ENCODE measurements at places on chromosomes 1 and 21.
A peak's percentile ranks its signal among the peaks of the same experiment; 100 is the strongest.

GRCh38 chr1:204437796-204438570 is 26.4 kb upstream of the PPP1R15B start:
- DNase-seq: no peak

DNA sequence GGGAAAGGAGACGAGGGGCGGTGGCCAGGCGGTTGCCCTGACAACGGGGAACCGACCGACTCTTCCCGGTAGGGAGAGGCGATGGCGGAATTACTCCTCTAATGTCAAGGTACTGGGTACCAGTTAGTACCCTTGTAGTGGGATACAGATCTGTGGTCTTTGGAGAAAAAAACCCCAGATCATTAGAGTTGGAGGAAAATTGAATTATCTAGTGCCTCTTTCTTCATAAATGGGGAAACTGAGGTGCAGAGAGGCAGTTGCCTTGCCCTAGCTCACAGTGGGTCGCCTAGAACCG is 545 bp upstream of the PEF1 start:
- no peak for DNase-seq

GRCh38 chr1:213399695-213400094 is 348.7 kb downstream of the RPS6KC1 start:
- peak; percentile 7 for DNase-seq

- DNase-seq: no peak
Observed at GRCh38 chr1:154624746-154625643, 17.0 kb upstream of the ADAR start.

GRCh38 chr1:110148961-110149360 is 1.3 kb upstream of the SLC6A17 start:
- DNase-seq: no peak

- no peak for DNase-seq
Observed at GRCh38 chr1:236124965-236125364, 17.4 kb upstream of the GPR137B start.

DNA sequence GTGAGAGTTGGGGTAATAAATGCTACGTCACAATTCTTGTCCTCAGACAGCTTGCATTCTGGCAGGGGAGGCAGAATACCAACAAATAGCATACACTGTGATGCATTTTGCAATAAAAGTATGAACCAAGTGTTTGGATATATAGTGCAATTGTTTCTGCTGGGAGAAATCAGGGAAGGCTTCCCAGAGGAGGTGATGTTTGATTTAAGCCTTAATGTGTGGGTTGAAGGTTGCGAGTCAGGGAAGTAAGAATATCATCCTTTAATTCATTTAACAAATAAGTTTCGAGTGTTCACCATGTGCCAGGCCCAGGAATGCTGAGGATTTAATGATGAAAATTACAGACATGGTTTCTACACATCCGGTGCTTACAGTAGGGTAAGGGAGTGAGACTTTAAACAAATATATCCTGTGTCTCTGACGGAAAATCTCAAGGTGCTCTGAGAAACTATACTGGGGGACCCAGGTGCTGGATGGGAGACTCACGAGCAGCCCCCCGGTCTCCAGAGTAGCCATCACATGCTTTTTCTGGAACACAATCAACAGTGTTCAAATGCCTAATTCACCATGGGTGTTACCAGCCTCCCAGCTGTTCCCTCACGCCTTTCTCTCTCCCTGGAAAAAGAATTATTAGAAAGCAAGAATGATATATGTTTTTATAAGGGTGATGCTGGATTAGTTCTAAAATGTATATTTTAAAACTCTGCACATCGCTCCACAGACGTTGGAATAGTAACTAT is 31.7 kb downstream of the RASSF5 start:
- DNase-seq: no peak

- no peak for DNase-seq
Observed at GRCh38 chr1:19009126-19009881, 52.8 kb upstream of the IFFO2 start.

GRCh38 chr1:228850141-228851100 is 115.1 kb downstream of the RHOU start:
- DNase-seq: no peak

DNA sequence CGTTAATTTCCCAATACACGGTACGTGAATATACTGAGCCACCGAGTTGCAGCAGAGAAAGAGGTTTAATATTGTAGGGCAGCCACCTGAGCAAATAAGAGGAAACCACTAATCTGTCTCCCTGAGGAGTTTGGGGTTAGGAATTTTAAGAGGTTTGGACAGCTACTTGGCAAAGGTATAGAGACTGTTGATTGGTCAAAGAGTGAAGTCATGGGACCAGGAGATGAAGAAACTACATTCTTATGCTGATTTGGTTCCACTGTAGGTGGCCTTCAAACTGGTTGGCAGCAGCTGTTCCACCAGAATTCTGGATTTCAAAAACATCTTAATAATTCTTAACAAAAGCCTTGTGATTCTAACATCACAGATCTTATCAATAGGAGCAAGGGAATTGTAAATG is 485.4 kb upstream of the PRMT6 start:
- no peak for DNase-seq

- peak; percentile 69 for DNase-seq
Observed at GRCh38 chr1:9593492-9594465, 5.1 kb downstream of the TMEM201 start.

DNA sequence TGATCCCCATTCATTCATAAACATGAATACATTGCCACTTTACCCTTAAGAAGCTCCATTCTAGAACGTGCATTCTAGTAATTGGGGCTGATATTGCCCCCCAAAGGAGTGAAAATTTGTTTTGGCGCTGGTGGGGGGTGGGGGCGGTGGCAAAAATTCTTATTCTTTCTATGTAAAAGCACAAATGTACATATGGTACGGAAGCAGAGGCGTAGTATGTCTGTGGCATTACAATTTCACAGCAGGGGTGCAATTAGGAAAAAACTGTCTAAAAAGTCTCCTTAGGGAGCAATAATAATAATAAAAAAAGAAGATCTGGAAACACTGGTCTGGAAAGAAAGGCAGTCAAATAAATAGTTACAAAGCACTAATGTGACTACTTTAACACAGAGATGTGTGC is 40.4 kb upstream of the TMEM51 start:
- DNase-seq: no peak

DNA sequence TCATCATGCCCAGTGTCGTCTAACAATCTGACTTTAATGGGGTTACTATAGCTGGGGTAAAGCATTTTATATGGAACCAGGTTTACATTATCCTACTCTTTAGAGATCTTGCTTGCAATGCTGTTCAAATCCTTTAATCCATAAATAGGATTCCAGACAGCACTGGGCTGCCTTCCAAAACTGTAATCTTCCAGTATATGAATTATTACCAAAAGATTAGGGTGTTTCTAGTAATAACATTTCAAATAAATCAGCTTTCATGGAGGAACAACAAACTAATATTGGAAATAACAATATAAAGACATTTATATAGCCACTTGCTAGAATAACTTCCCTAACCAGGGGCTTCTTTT is 88.6 kb upstream of the PLXNA2 start:
- DNase-seq: no peak

- no peak for DNase-seq
Observed at GRCh38 chr1:167064621-167065020, 25.6 kb downstream of the GPA33 start.

- DNase-seq: no peak
Observed at GRCh38 chr21:42303443-42303842, 11.8 kb downstream of the TFF3 start.

DNA sequence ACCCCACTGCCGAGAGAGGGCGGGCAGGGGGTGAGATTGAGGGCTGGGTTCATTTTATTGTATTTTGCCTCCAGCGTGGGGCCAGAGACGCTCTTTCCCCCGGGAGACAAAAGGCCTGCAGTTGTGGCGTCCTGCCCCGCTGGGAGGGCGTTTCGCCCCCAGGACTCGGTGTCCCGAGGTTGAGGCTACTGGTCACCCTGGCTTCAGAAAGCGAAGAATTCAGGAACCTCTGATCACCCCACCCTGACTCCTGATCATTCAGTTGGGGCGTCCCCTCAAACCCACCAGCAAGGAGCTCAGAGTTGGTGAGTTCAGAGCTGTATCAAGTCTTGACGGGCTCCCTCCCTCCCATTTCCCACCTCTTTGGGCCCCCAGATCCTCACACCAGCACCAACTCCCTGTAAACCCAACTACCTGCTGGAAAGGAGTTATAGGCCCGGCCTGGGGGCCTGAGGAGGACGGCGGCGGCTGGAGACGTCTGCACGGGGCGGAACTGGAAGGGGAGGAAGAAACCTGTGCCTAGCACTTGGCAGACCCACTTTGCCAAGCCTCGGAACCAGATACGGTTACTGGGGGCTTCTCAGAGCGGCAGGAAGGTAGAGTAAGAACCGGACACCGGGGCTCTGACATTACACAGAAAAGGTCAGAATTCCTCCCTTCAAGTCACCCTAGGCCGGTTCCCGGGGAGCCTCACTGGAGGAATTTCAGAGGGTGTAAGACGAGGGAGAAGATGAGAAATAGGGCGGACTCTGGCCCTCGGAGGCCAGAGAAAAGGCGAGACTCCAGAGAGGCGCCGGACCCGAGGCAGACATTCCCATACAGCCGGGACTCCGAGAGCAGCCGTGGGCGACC is 761 bp upstream of the PAX7 start:
- no peak for DNase-seq

DNA sequence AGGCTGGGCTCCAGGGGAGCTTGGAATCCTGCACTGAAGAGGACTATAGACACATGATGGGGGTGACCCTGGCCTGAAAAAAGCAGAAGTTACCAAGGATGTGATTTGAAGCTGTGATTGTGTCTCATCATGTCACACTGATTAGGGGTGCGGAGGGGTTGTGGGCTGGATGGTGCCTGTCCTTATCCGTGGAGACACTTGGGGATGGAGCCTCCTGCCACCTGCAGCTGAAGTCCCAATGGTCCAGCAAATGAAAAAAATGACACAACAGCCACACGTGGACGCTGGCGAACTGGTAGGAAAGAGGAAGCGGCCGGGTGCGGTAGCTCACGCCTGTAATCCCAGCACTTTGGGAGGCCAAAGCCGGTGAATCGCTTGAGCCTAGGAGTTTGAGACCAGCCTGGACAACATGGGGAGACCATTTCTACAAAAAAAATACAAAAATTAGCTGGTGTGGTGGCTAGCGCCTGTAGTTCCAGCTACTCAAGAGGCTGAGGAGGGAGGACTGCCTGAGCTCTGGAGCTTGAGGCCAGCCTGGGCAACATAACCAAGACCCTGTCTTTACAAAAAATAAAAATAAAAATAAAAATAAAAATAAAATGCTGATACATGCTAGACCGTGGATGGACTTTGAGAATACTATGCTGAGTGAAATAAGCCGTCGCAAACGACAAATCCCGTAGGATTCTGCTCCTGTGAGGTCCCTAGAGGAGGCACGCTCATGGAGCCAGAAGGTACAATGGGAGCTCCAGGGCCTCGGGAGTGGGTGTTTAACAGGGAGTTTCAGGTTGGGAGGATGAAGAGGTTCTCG is 838 bp upstream of the IBA57 start:
- no peak for DNase-seq

GRCh38 chr1:51760872-51761271 is 117.7 kb downstream of the NRDC start:
- no peak for DNase-seq

DNA sequence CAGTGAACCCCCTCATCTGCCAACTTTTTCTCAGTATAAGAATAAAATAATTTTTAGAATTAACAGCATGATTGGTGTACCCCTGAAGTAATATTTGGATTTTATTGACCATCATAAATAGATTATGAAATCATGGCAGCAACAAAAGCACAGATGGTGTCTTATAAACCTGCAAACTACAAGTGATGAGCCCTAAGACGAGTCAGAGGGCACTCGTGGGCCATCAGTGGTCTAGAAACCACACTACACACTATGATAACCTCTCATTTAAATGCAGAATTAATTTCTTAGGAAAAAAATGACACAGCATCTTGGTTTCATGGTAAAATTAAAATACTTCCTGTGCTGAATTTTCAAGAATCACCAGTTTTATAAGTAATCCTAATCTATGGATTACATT is 312.4 kb downstream of the PTBP2 start:
- DNase-seq: no peak

DNA sequence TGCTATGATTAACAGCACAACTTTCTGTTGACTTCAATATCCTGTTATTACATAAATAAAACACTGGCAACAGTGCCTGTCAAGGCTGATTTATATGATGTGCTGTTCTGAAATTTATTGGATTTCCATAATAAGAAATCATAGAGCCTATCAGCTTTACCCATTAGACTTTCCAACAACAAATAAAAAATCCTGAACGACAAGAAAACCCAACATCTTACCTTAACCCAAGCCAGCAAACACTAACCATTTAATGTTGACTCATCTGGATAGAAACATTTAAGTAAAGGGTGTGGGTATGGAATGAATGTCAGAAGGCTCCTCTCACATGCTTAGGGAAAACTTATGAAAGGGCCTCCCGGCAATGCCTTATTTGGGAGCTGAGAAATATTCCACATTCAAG is 165.1 kb downstream of the SLC45A1 start:
- no peak for DNase-seq

DNA sequence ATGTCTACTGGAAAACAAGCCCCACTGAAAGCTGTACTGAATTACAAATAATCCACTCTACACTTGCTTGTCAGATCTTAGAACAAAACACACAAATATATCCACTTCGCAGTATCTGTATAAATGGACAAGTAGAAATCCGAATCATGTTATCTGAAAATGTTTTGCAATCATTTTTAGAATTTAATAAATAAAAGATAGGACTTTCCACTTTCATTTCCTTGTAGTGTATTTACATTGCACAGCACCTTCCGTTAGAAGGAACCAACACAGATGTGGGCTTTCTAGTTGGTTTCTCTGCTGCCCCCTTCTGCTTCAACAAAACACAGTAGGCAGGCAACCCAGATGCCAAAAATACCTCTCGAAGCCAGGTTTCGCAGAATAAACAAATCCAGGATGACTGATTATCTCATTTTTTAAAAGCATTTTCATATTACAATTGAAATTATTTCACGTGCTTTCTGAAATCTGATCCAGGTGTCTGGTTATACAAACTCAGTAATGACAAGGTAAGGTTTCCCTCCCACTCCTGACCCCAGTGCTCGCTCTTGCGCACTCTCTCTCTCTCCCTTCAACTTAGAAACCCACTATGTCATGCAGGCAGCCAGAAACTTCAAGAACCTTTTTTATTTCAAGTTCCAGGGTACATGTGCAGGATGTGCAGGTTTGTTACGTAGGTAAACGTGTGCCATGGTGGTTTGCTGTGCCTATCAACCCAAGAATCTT is 389.9 kb downstream of the SMYD3 start:
- DNase-seq: peak; percentile 61

GRCh38 chr1:167332503-167332902 is 111.8 kb downstream of the POU2F1 start:
- DNase-seq: no peak

- DNase-seq: no peak
Observed at GRCh38 chr1:9357958-9358357, 65.3 kb downstream of the SPSB1 start.
